ENCODE measurements at places on chromosomes 3 and 15.

DNA sequence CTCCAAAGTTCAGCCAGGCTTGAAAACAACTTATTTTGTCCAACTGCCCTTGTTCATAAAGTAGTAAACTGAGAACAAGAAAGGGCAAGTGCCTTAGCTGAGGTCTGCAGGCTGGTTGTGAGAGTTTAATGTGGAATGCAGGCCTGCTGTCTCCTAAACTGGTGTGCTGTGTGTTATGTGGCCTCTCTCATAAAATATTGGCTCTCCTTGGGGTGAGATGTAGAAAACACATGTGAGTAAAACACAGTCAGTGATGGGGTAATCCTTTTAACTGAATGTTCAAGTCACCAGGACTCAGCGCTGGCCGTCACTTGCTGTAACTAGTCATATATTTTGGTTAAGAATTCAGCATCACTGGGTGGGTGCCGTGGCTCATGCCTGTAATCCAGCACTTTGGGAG, 7.1 kb upstream of the ST6GAL1 start:
- DNase-seq: no peak

DNA sequence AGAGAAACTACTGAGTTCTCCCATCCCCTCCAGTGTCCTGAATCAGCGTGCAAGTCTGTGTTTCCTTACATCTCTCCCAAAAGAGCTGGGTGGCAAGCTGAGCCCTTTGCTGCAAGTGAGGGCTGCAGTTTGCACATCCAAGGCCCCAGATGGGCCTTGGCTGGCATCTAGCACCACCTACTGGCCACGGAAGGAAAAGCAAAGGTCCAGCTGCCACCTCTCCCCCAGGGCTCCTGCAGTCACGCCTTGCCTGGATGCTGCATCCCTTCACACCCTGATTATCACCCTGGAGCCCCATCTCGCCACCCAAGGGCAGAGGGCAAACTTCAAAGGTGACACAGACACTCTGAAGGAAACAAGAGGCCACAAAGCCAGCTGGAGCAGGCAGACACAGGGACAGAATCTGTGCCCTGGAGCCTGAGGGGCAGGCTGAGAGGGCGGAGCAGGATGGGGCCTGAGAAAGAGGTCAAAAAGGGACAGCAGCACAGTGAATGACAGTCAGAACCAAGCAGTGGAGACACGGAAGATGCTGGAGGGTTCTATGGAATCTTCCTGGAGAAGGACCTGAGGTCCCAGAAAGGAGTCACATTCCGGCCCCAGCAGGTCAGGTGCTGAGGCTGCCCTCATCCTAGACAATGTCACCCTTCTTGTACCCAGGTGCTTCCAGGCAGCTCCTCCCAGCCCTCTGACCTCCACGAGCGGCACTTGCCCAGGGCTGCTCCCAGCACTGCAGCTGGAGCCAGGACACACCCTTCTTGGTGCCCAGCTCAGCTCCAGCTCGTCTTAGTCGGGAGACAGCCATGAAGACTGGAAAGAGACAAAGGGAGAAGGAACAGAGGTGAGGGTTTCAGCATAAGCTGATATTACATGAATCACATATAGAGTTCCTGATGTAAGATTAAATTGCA, 18.3 kb upstream of the NTRK3 start:
- DNase-seq: peak; percentile 73

- DNase-seq: no peak
Observed at GRCh38 chr3:188323067-188323842, 169.3 kb downstream of the LPP start.

- DNase-seq: no peak
Observed at GRCh38 chr3:72380711-72381493, 467.3 kb downstream of the SHQ1 start.

DNA sequence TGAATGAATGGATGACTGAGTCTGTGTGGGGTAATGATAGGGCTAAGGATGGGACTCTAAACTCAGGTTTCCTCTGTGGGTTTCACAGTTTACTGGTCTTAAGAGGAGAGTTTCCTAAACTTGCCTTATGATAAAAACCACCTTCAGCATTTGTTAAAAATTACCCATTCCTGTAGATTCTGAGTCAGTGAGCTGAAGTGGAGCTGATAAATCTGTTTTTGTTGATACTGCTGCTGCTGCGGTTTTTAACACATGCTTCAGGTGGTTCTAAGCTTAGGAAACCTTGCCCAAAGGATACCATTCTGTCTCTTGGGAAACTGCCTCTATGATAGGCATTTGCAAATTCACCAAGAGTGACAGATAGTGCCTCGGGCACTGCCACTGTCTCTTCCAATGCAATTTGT, 52.6 kb downstream of the MECOM start:
- no peak for DNase-seq

- peak; percentile 15 for DNase-seq
Observed at GRCh38 chr3:121871430-121871829, 22.8 kb upstream of the SLC15A2 start.

- no peak for DNase-seq
Observed at GRCh38 chr15:83694536-83694935, 40.6 kb downstream of the ADAMTSL3 start.

- no peak for DNase-seq
Observed at GRCh38 chr15:98875309-98875708, 132.3 kb downstream of the PGPEP1L start.

- no peak for DNase-seq
Observed at GRCh38 chr3:194554473-194555123, 67.8 kb upstream of the ATP13A3 start.

- DNase-seq: peak; percentile 99
Observed at GRCh38 chr15:82985688-82986441, at the start of gene RAMAC. RAMAC (plus strand) TSS chr15:82986210; CDS start chr15:82989019, 2,809 bp downstream.

DNA sequence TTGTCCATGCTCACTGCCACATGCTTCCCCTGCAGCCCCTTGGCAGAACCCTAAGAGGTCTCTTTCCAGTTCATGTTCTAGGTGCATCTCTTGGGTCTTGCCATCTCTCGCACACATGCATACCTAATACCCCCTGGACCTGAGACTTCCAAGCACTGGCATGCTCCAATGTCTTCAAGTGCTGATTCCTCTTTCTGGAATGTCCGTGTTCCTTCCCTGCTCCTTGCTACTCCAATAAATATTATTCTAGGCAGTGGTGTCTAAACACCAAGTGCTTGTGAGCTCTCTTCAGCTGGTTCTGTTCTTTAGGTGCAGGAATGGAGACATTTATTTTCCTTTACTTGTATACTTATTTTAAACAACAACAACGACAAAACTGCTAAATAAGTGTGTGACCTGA, 370.1 kb downstream of the LPP start:
- no peak for DNase-seq

GRCh38 chr3:150450916-150451315, 42.8 kb downstream of the TSC22D2 start:
- DNase-seq: no peak
